ENCODE measurements at places on chromosomes 13 and 19. TPM values are rescaled to one million over a fixed set of nuclear protein-coding genes. Genes with fewer than 3 reads are reported as not detected.

- no peak for DNase-seq
Measured at GRCh38 chr19:31961667-31962066, 383.7 kb upstream of the ZNF507 start.

DNA sequence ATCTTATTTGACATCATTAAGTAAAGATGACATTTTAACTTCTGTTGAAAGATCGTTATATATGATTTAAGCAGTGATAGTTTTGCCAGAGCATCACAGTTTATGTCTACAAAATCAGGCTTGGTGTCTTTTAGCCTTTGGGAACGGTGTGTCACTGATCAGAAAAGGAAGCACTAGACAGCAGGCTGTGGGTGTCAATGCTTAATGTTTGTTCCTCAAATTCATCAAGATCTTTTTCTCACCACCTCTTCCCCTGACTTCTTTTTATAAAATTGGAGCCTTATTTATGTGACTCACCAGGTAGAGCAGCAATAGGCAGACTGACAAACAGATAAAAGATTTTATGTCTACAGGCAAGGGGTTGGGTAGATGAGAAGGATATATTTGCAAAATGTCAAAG, 1558.5 kb downstream of the EFNB2 start:
- no peak for DNase-seq

GRCh38 chr13:100051070-100051469, 37.8 kb upstream of the PCCA start:
- no peak for DNase-seq

- DNase-seq = no peak
Measured at GRCh38 chr13:21812192-21812626, 141.3 kb downstream of the FGF9 start.

The ICAM4 gene
- total RNA-seq = 3.1 TPM

DNA sequence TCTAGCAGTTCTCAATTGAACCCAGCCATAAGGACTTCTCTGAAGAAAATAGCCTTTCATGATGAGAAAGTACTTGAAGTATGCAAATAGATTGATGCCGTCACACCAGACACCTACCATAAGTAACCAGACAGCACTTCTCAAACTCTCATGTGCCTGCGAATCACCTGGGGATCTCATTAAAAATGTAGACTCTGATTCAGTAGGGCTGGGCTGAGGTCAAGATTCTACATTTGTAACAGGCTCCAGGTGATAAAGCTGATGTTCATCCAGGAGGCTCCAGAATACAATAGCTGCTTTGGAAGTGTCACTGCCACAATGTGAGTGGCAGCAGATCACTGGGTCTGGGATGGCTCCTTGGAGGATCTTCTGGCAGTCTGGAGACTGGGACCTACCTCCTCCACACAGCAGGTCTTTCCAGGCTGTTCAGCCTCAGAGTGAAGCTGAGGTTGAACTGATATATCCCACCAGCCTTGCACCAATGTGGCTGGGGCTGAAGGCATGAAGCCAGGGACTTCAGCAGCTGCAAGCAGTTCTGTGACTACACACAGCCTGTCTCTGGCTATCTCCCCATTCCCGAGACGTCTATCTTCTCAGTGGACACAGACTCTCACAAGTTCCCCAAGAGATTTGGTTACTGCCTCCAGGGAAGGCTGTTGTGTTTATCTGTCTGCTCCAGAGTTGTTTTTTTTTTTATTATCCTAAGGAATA, 9.1 kb downstream of the MBNL2 start:
- DNase-seq = no peak

The IFNL1 gene
- not detected for total RNA-seq

- DNase-seq = no peak
Measured at GRCh38 chr13:75055296-75055695, 426.7 kb downstream of the TBC1D4 start.

- DNase-seq = no peak
Measured at GRCh38 chr13:63427170-63427569, 2011.5 kb upstream of the PCDH20 start.

- no peak for DNase-seq
Measured at GRCh38 chr19:51503286-51503817, 1.8 kb upstream of the SIGLEC12 start.

The DACH1 gene
- 2.5 TPM for total RNA-seq

The LRRC8E gene
- total RNA-seq = 0.05 TPM

- DNase-seq = no peak
Measured at GRCh38 chr13:105290596-105290995, 1244.9 kb downstream of the EFNB2 start.

The MBOAT7 gene
- 8.2 TPM for total RNA-seq

The F10 gene
- total RNA-seq = 2.7 TPM

DNA sequence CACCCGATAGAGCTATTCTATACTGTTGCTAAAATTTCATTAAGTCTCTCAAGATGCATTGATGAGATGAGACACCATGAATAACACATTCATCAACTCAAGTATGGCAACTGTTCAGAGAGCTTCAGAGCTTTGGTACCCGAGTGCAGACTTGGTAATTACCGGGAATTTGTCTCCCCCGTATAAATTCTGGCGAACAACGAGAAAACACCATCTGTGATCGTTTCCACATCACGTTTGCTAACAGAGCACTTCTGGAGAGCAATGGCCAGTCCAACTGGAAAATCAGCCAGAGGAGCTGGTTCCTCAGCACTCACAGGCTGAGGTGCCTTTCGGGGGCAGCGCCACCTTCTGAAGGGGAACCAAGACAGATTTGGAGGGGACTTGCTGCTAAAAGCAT, 40.2 kb downstream of the SUGP2 start:
- no peak for DNase-seq

DNA sequence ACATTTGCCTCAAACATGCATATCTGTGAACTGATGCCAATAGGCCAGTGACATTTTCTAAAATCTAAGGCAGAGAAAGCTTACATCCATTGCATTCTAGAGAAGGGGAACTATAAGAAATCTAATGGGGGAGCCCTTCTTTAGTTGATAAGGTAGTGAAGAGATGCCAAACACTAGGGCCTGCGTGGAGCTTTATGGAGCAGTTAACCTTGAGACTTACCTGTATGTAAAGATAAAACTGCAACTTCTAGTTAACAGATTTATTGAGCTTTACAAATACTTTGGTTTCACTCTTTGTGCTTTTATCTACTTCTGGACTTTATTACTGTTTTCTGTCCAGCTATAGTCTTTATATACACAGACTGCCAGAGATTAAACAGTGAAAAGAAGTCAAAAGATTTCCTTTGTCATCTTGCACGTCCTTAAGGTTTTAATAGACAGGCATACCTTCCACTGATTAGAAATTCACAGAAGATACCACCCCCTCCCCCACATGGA, 457.6 kb downstream of the KLF12 start:
- DNase-seq = no peak

The BICRA gene
- 1.5 TPM for total RNA-seq

The LRRC63 gene
- 1.2 TPM for total RNA-seq

The DENND1C gene
- total RNA-seq = 6.8 TPM

The CEACAM3 gene
- 0.99 TPM for total RNA-seq

DNA sequence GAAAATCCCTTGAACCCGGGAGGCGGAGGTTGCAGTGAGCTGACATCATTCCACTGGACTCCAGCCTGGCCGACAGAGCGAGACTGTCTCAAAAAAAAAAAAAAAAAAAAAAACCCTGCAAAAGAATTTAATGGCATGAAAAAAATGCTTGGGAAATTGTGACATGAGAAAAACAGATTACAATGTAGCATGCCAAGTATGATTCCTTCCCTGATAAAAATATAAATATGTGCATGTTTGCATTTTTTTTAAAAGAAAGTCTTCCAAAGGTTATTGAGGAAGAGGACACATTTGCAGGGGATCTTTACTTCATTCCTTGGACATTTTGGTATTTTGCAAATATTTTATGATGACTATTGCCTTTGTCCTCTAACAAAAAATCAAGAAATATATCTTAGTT, 14.5 kb upstream of the ZBTB32 start:
- no peak for DNase-seq

The ZNF880 gene
- total RNA-seq = 19.0 TPM

- DNase-seq = no peak
Measured at GRCh38 chr19:28868836-28869235, 344.1 kb downstream of the UQCRFS1 start.

DNA sequence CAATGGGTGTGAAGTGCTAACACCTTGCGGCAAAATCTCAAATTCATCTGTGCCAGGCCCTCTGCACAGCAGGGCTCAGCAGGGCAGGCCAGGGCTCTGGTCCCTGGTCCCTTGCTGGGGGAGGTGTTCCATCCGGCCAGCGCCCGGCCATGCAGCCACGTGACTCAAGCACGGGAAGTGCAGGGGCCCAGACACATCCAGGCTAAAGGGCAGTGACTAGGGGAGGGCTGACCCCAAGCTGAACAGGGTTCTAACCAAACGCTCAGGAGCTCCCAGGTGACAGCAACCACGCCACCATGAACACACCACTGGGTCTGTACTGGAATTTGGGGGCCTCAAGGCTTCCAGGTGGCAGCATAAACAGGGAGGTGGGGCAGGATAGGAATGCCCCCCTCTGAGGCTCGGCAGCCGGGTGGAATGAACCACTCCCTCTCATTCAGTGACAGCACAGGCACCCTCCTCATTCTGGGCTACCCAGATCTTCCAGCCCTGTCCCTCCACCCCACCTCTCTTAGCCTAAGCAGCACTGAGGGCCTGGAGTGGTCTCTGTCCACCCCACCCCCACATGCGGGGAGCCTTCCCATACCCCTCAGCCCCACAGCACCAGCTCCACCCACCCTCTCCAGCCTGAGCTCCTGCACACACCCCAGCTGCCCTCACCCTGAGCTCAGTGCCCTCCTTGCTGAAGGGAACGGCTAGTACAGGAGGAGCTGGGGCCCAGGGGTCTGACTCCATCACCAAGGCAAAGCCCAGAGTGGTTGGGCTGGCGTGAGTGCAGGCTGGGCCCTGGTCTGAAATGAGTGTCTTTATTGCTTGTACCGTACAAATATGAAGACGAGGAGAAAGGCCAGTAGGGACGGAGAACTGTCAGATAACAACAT, 5.3 kb upstream of the CCNP start:
- DNase-seq = no peak

The MIER2 gene
- total RNA-seq = 8.7 TPM

- no peak for DNase-seq
Measured at GRCh38 chr13:78562237-78562889, 41.0 kb downstream of the POU4F1 start.

DNA sequence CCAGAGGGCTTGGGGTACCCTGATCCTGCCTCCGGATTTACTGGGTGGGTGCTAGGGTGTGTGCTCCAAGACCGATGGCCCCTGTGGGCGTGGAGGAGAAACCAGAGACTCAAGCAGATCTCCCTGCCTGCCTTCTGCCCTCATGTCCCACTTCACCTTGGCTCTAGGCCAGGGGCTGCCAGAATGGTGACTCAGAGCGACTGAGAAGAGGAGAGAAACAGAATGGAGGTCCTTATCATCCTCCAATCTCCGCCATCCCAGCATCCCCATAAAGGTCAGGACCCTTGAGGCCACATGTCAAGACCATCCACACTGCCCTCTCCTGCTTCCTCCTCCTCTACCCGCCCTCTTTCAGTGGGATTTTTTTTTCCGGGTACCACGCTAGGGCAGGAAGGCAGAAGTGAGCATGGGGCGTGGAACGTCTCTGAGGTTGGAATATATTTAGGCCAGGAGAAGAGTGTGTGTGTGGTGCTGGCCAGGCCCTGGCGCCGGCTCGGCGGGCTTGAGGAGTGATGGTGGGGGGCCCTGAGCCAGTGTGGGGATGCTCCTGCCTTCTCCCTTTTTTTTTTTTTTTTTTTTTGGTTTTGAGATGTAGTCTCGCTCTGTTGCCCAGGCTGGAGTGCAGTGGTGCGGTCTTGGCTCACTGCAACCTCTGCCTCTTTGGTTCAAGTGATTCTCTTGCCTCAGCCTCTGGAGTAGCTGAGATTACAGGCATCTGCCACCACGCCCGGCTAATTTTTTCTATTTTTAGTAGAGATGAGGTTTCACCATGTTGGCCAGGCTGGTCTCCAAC, 22.3 kb downstream of the IER2 start:
- DNase-seq = no peak

- DNase-seq = no peak
Measured at GRCh38 chr13:33262062-33262487, 23.5 kb downstream of the STARD13 start.

DNA sequence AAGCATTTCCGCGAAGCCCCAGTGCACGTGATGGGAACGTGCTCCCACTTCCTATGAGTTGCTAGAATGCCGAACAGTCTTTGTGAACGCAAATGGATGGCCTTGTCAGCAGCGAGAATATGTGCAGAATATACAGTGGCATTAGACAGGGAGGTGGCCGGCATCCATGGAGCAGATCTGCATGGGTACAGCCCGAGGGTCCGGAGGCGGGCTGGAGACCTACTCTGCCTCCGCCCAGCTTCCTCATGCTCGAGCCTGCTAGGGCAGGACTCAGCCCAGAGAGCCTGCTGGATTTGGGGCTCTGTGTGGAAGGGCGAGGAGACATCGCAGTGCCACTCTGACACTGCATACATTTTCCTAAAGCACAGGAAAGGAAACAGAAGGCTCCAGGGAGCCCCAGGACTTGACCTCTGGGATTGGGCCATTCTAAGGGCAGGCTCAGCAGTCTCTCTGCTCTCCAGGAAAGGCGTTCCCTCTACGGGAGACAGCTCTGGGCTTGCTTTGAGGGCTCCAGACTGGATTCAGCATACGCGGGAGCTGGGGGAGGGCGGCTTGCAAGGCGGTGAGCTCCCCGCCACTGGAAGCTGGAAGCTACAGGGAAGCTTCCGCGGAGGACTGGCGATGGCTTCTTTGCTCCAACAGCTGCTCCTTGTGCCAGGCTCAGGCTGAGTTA, 55.9 kb upstream of the UQCRFS1 start:
- no peak for DNase-seq

DNA sequence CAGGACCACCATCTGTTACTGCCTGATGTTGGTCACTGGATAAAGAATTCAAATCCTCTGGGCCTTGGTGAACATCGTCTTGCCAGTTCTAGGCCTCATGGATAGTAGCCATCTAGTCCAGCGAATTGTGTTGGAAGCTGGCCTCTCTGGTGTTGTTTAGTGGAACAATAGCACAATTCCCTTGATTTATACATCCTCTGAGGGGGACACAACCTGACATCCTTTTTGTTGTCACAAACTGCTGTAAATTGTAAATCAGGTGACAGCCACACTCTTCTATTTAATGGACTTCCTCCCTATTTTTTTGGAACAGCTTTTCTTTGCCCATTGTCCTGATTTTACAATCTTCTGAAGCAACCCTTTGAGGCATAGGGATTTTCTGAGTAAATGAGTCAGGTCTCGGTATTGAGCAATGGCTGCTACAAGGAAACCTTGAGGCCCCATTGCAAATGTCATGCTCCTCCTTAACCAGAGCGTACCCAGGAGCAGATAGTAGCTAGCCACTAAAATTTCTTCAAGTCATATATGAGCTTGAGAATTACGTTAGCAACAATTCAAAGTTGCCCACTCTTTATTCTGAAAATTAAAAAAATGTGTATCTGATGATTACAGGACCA, 263.3 kb downstream of the COG6 start:
- DNase-seq = no peak

DNA sequence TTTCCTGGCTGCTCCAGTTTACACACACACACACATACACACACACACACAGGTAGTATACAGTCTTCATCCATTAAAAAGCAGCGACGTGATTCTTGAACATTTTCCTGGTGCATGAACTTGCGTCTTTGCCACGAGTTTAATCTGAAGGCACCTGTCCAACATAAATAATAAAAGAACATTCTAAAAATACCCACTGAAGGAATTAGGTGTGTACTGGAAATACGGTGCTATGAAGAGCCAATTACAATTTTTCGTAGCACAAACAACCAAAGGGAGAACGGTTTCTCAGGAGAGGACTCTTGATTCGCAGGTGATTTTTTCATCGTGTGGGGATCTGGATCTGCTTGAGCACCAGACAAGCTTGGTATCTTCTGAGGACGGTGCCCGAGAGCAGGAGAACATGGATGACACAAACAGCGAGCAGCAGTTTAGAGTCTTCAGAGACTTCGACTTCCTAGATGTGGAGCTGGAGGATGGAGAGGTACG, 61.2 kb downstream of the ZAR1L start:
- DNase-seq = no peak

The SGCG gene
- 0.19 TPM for total RNA-seq
